Activated CD8-positive, alpha-beta T cell treated with anti-CD3 and anti-CD28 coated beads for 36 hours (primary cell): ENCODE measurements at places on chromosomes 4 and X. TPM values are rescaled to one million over a fixed set of nuclear protein-coding genes. Genes with fewer than 3 reads are reported as not detected.

The FREM3 gene
- total RNA-seq, result not detected

- H3K4me1 ChIP-seq, result peaks cover 63% of the 10 kb centered on the region
- peak; percentile 26 for DNase-seq
- H3K36me3 ChIP-seq, result no peaks in the 10 kb centered on the region
- H3K27ac ChIP-seq, result no peak overlapping the region
These were observed 15.3 kb downstream of the TKTL1 start for GRCh38 chrX:154310616-154311536.

The S100G gene
- not detected for total RNA-seq

The F8A3 gene
- 11.0 TPM for total RNA-seq

- H3K27ac ChIP-seq, result no peak overlapping the region
- H3K27me3 ChIP-seq, result no peaks in the 10 kb centered on the region
- no peak for DNase-seq
These were observed 90.7 kb downstream of the EVC start for GRCh38 chr4:5801696-5802095.

DNA sequence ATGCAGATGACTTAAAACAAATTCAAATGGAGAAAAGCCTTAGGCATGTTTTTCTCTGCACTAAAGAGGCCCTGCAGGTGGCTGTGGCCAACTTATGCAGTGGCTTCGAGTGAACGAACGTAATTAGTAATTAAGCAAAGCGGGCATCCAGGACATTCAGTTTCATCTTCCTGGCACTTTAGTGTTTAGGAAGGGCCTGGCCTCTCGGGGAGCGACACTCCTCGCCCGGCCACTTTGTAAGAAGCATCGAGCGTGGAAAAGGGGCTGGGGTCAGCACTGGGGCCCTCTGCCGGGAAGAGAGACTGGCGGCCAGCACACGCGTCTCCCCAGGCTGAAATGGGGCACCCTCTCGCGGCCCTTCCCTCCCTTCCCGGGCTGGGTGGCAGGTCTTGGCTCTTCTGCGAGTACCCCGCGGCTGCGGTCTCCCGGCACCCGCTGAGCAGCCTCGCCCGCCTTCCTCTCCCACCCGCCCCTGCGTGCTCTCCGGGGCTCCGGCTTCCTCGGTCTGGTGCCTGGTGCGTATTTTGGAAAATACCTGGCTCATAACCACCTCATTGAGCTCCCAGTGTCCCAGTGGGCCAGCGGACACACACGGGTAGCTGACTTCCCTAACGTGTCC lies 677 bp upstream of the CYP4V2 start:
- H3K4me3 ChIP-seq, result peak overlapping the region; percentile 89
- DNase-seq, result peak; percentile 54
- H3K36me3 ChIP-seq, result peaks cover 9% of the 10 kb centered on the region
- H3K4me1 ChIP-seq, result peaks cover 32% of the 10 kb centered on the region

GRCh38 chrX:154357205-154357604 lies 17.2 kb downstream of the FLNA start:
- H3K4me3 ChIP-seq, result no peak overlapping the region
- H3K36me3 ChIP-seq, result peaks cover 25% of the 10 kb centered on the region
- H3K27ac ChIP-seq, result no peak overlapping the region
- no peaks in the 10 kb centered on the region for H3K27me3 ChIP-seq

DNA sequence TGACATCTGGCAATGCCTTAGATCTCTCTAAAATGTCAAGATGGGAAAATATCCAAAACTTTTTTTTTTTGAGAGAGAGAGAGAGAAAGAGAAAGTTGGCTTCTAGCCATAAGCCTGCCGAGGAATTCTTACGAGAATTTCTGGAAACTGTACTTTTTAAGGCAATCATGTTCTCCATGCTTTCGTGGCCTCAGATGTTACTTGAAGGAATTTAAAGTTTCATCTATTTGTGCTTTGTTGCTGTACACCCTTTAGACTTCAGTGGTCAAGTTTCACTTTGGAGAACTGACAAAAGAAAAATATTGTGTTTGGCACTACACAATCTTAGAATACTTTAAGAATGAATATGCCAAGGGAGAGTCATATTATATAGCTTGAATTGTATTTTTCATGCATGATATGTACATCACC lies 53.9 kb downstream of the FAT4 start:
- H3K27me3 ChIP-seq, result no peaks in the 10 kb centered on the region
- H3K36me3 ChIP-seq, result no peaks in the 10 kb centered on the region
- no peaks in the 10 kb centered on the region for H3K4me1 ChIP-seq
- DNase-seq, result no peak

The MAP7D2 gene
- 0.20 TPM for total RNA-seq

GRCh38 chr4:156870861-156871260 lies 100.7 kb downstream of the PDGFC start:
- H3K27me3 ChIP-seq, result no peaks in the 10 kb centered on the region
- no peaks in the 10 kb centered on the region for H3K36me3 ChIP-seq
- H3K27ac ChIP-seq, result no peak overlapping the region
- no peaks in the 10 kb centered on the region for H3K4me1 ChIP-seq
- H3K4me3 ChIP-seq, result no peak overlapping the region
- DNase-seq, result no peak

GRCh38 chr4:118935819-118936218 lies 47.2 kb downstream of the SYNPO2 start:
- H3K27ac ChIP-seq, result no peak overlapping the region
- H3K4me3 ChIP-seq, result no peak overlapping the region

GRCh38 chr4:187606581-187606980 lies 389.0 kb upstream of the ZFP42 start:
- H3K4me3 ChIP-seq, result no peak overlapping the region
- H3K36me3 ChIP-seq, result no peaks in the 10 kb centered on the region
- H3K27me3 ChIP-seq, result no peaks in the 10 kb centered on the region
- DNase-seq, result peak; percentile 15

GRCh38 chrX:50812995-50813842 lies 775 bp downstream of the SHROOM4 start:
- no peak overlapping the region for H3K4me3 ChIP-seq
- H3K27me3 ChIP-seq, result peaks cover 36% of the 10 kb centered on the region
- H3K27ac ChIP-seq, result no peak overlapping the region
- peaks cover 12% of the 10 kb centered on the region for H3K4me1 ChIP-seq
- no peak for DNase-seq

The RBM47 gene
- total RNA-seq, result 0.74 TPM

The SLC4A4 gene
- total RNA-seq, result 0.81 TPM

The JAKMIP1 gene
- total RNA-seq, result 6.3 TPM

The COL4A6 gene
- total RNA-seq, result not detected

DNA sequence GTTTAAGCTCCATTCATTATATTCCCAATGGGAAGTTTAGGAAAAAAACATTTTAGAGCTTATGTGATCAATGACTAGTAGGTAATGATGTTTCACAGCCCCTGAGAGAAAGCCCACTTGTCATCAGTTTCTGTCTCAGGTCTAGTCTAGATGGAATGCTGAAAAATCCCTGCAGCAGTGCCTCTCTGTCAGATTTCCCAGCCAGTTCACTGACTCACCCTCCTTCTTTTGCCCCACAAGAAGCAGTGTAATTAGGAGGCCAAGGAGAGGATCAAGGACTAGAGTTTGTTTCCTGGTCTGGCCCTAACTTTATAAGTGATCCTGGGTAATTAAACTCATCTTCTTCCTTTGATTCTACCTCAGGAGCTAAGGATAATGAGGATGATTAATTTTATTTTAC lies 118.7 kb upstream of the ANXA3 start:
- no peak overlapping the region for H3K27ac ChIP-seq
- peaks cover 8% of the 10 kb centered on the region for H3K27me3 ChIP-seq
- H3K36me3 ChIP-seq, result no peaks in the 10 kb centered on the region
- H3K4me1 ChIP-seq, result no peaks in the 10 kb centered on the region

- H3K4me3 ChIP-seq, result no peak overlapping the region
- peaks cover 65% of the 10 kb centered on the region for H3K4me1 ChIP-seq
- no peaks in the 10 kb centered on the region for H3K27me3 ChIP-seq
These were observed 110.3 kb upstream of the MAP3K15 start for GRCh38 chrX:19625612-19626011.

- peaks cover 52% of the 10 kb centered on the region for H3K36me3 ChIP-seq
- H3K27ac ChIP-seq, result peak overlapping the region; percentile 93
- peaks cover 38% of the 10 kb centered on the region for H3K4me1 ChIP-seq
- no peak overlapping the region for H3K4me3 ChIP-seq
- no peak for DNase-seq
These were observed 42.2 kb upstream of the NKRF start for GRCh38 chrX:119648421-119648775.

The MAGEA6 gene
- total RNA-seq, result not detected

DNA sequence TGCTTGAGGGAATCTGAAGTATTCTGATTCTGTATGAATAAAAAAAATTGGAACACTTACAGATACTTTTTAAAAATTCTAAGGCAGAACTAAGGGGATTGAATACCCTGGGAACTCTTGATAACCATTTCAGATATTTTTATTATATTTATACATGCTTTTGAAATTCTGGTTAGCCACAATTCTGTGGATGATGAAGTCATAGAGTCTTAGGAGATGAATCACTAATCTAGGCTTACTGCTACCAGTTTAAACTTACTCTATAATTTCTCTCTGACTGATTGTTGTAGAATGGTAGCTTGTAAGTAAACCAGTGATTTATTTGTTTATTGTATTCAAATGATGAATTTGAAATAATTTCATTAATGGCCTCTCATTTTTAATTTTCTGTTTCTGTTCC lies 11.4 kb upstream of the SLAIN2 start:
- H3K27ac ChIP-seq, result no peak overlapping the region
- peaks cover 6% of the 10 kb centered on the region for H3K27me3 ChIP-seq
- peaks cover 10% of the 10 kb centered on the region for H3K4me1 ChIP-seq
- no peak overlapping the region for H3K4me3 ChIP-seq
- DNase-seq, result no peak

The ANOS1 gene
- not detected for total RNA-seq

DNA sequence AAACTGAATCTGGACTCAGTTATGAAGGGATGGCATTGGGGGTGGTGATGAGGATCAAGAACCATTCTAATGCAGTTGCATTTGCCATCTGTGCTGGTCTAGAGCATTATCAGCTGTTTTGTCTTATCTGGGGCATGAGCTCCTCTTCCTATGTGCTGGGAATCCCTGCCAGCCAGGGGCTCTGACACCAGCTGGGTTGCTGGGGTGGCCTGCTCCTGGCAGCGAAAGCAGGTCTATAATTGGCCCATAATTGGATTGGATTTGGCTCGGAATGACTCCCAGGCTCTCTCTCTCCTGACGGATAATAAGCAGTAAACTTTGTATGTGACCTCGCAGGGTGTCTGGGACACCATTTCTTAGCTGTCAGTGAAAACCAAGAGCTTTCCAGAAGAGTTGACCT lies 34.1 kb downstream of the SMPX start:
- no peak for DNase-seq
- peaks cover 4% of the 10 kb centered on the region for H3K27me3 ChIP-seq
- H3K27ac ChIP-seq, result no peak overlapping the region
- no peaks in the 10 kb centered on the region for H3K36me3 ChIP-seq

GRCh38 chrX:15158736-15159406 lies 111.0 kb downstream of the ASB9 start:
- peaks cover 3% of the 10 kb centered on the region for H3K36me3 ChIP-seq
- peak overlapping the region; percentile 89 for H3K27ac ChIP-seq
- peak; percentile 41 for DNase-seq
- H3K27me3 ChIP-seq, result no peaks in the 10 kb centered on the region
- peaks cover 32% of the 10 kb centered on the region for H3K4me1 ChIP-seq

GRCh38 chrX:140439476-140439875 lies 65.4 kb downstream of the SOX3 start:
- H3K36me3 ChIP-seq, result no peaks in the 10 kb centered on the region
- peaks cover 7% of the 10 kb centered on the region for H3K27me3 ChIP-seq
- peak; percentile 1 for DNase-seq
- no peak overlapping the region for H3K27ac ChIP-seq
- H3K4me1 ChIP-seq, result no peaks in the 10 kb centered on the region
- no peak overlapping the region for H3K4me3 ChIP-seq

DNA sequence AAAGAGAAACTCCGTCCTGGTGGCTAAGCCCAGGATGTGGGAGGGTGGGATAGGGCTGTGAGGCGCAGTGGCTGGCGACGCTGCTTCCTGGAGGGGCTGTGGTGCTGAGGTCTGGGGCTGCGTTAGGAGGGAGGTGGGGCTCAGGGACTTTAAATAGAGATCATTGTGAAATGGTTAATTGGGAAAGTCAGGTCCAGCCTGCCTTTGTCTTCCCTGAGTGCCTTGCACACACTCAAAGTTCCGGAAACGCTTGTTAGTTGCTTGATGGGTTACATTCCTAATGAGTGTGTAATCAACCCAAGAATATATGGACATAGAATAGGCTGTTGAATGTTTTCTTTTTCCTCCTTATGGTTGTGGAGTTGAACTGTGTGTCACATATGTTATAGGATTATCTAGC lies 55.7 kb upstream of the CLDN34 start:
- no peaks in the 10 kb centered on the region for H3K4me1 ChIP-seq
- peaks cover 13% of the 10 kb centered on the region for H3K27me3 ChIP-seq
- DNase-seq, result no peak
- H3K36me3 ChIP-seq, result no peaks in the 10 kb centered on the region

The GJB1 gene
- total RNA-seq, result not detected

GRCh38 chr4:147837435-147837834 lies 105.5 kb downstream of the ARHGAP10 start:
- no peaks in the 10 kb centered on the region for H3K36me3 ChIP-seq
- no peaks in the 10 kb centered on the region for H3K27me3 ChIP-seq
- H3K4me3 ChIP-seq, result no peak overlapping the region
- H3K27ac ChIP-seq, result no peak overlapping the region

DNA sequence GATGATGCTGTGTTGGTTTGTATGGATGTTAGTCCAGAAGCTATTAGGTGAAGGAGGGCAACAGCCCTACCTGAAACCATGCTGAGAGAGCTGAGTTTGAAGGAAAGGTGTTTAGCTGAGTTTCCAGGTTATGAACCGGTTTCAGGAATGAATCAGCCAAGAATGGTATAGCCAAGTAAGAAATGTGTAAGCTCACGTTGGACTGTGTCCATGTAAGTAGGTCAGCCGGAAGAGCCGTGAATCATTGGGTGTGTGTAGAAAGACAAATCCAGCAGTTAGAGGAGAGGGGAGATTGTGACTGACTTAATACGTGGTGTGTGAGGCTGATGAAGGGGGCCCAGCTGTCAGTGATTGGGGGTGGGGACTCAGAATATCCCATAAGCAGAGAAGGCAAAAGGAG lies 77.2 kb upstream of the SPIN4 start:
- no peaks in the 10 kb centered on the region for H3K27me3 ChIP-seq
- H3K4me1 ChIP-seq, result no peaks in the 10 kb centered on the region
- no peak for DNase-seq
- H3K36me3 ChIP-seq, result peaks cover 27% of the 10 kb centered on the region

GRCh38 chrX:48745222-48745621 lies 16.3 kb upstream of the GLOD5 start:
- no peaks in the 10 kb centered on the region for H3K27me3 ChIP-seq
- H3K4me3 ChIP-seq, result no peak overlapping the region
- no peak overlapping the region for H3K27ac ChIP-seq
- H3K36me3 ChIP-seq, result no peaks in the 10 kb centered on the region
